ENCODE measurements at places on chromosomes 1 and 21.

DNA sequence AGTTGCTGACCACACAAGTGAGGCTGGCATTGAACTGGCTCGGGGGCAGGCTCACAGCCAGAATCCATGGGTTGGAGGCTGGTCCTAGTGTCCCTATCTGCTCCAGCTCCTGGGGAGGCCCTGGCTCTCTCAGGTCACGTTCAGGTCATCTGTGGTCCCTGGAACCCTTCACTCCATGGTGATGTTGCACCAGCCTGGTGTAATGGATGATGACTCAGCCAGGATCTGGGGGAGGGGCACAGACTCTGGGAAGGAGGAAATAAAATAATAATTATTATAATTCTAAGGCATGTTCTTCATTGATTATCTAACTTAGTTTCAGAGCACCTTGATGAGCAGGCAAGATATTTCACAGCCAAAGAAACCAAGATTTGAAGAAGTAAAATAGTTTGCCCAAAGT is 26.6 kb upstream of the FCRL4 start:
- H3K27me3 ChIP-seq: no peaks in the 10 kb centered on the region
- no peaks in the 10 kb centered on the region for H3K36me3 ChIP-seq
- DNase-seq: no peak
- H3K4me3 ChIP-seq: no peak overlapping the region

GRCh38 chr1:12775443-12775842 is 1.9 kb downstream of the PRAMEF12 start:
- H3K4me1 ChIP-seq: no peaks in the 10 kb centered on the region
- no peak overlapping the region for H3K27ac ChIP-seq
- DNase-seq: no peak
- no peaks in the 10 kb centered on the region for H3K36me3 ChIP-seq
- H3K4me3 ChIP-seq: no peak overlapping the region

- peaks cover 4% of the 10 kb centered on the region for H3K4me1 ChIP-seq
- no peak overlapping the region for H3K4me3 ChIP-seq
- DNase-seq: no peak
- H3K27me3 ChIP-seq: no peaks in the 10 kb centered on the region
- no peaks in the 10 kb centered on the region for H3K36me3 ChIP-seq
- H3K27ac ChIP-seq: no peak overlapping the region
Measured at GRCh38 chr1:182953826-182954225, 860 bp upstream of the SHCBP1L start.

DNA sequence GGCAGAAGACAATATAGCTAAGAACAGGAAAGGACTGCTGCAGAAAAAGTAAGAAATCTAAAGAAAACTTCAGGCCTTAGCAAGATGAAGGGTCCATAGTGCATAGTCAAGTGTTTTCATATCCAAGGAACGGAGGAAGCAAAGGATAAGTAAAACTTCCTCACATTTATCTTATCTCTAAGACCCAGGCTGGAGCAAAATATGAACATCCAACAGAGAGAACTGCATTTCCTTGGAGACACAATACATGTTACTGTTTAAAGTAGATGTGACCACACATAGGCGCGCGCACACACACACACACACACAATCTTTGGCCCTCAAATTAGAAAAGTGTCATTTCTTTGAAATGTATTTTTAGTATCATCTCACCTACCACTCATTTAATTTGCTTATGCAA is 66.7 kb downstream of the TTLL7 start:
- no peak overlapping the region for H3K4me3 ChIP-seq
- no peak overlapping the region for H3K27ac ChIP-seq
- peaks cover 24% of the 10 kb centered on the region for H3K4me1 ChIP-seq
- no peaks in the 10 kb centered on the region for H3K27me3 ChIP-seq
- H3K36me3 ChIP-seq: no peaks in the 10 kb centered on the region

GRCh38 chr1:43994794-43995790 is 3.7 kb downstream of the CCDC24 start:
- H3K4me3 ChIP-seq: no peak overlapping the region
- no peak overlapping the region for H3K27ac ChIP-seq
- H3K36me3 ChIP-seq: no peaks in the 10 kb centered on the region
- H3K27me3 ChIP-seq: no peaks in the 10 kb centered on the region

GRCh38 chr1:98323388-98323787 is 338.1 kb upstream of the SNX7 start:
- H3K36me3 ChIP-seq: no peaks in the 10 kb centered on the region
- DNase-seq: no peak
- peaks cover 45% of the 10 kb centered on the region for H3K4me1 ChIP-seq
- no peak overlapping the region for H3K4me3 ChIP-seq
- H3K27me3 ChIP-seq: no peaks in the 10 kb centered on the region

DNA sequence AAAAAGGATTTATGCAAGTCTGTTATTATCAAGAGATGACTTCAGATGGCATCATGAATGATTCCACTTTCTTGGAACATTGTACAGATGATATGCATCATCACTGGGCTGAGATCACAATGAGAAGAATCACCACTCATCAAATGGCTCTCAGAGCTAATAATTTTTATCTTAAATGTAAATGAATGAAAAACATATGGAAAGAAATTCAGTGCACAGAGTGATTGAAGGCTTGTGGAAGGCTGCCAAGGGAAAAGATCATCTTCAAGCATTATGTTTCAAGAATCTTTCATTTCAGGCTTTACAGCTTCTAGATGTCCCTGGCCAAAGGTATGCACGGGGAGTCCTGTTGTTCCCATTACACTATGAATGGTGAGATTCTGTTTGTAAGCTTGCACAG is 955.7 kb downstream of the TTLL7 start:
- DNase-seq: no peak
- no peaks in the 10 kb centered on the region for H3K4me1 ChIP-seq
- H3K4me3 ChIP-seq: no peak overlapping the region

GRCh38 chr1:79293611-79294010 is 287.1 kb upstream of the ADGRL4 start:
- H3K36me3 ChIP-seq: no peaks in the 10 kb centered on the region
- H3K4me3 ChIP-seq: no peak overlapping the region
- peak overlapping the region; percentile 82 for H3K27ac ChIP-seq

GRCh38 chr1:21317035-21317689 is 26.9 kb upstream of the ECE1 start:
- H3K4me1 ChIP-seq: peaks cover 62% of the 10 kb centered on the region
- H3K36me3 ChIP-seq: no peaks in the 10 kb centered on the region
- DNase-seq: peak; percentile 76
- peak overlapping the region; percentile 95 for H3K27ac ChIP-seq
- H3K27me3 ChIP-seq: no peaks in the 10 kb centered on the region

- no peaks in the 10 kb centered on the region for H3K27me3 ChIP-seq
- peaks cover 25% of the 10 kb centered on the region for H3K36me3 ChIP-seq
- peak overlapping the region; percentile 43 for H3K4me3 ChIP-seq
- DNase-seq: no peak
- peaks cover 6% of the 10 kb centered on the region for H3K4me1 ChIP-seq
Measured at GRCh38 chr1:10108134-10108663, 75.4 kb downstream of the UBE4B start.
